T-helper 1 cell treated with Interleukin-12 subunit alpha and Interleukin-12 subunit beta and Interleukin-4 antibody, amounts not matched to agents 30 ng/mL and 1 ng/mL, for 36 hours (primary cell): ENCODE measurements at places on chromosomes 16 and 17. TPM values are rescaled to one million over a fixed set of nuclear protein-coding genes. Genes with fewer than 3 reads are reported as not detected.

Gene NOMO2
- 114 and 126 TPM in 2 replicates for total RNA-seq

Gene PRSS53
- 4.1 and 5.5 TPM in 2 replicates for total RNA-seq

Gene RBFOX1
- not detected in 2 replicates for total RNA-seq

Gene SCARF1
- total RNA-seq: 11.1 and 11.4 TPM in 2 replicates

Gene TEX14
- 0.44 TPM in 2 replicates for total RNA-seq

Gene CD300LB
- total RNA-seq: not detected in 2 replicates

Gene MYCBPAP
- 7.5 and 8.2 TPM in 2 replicates for total RNA-seq

Gene NEURL4
- total RNA-seq: 37.2 and 37.7 TPM in 2 replicates

Gene MYO1C
- total RNA-seq: 43.3 and 44.1 TPM in 2 replicates

Gene MRPS34
- 112 and 118 TPM in 2 replicates for total RNA-seq

Gene SCRN2
- 28.7 and 32.4 TPM in 2 replicates for total RNA-seq

Gene ASGR1
- 1.5 and 2.5 TPM in 2 replicates for total RNA-seq

Gene ABCA10
- total RNA-seq: 0.66 and 1.2 TPM in 2 replicates

Gene CFAP97D1
- total RNA-seq: not detected in 2 replicates

Gene CMTM2
- 3.1 and 3.4 TPM in 2 replicates for total RNA-seq

Gene FBXL16
- 8.0 and 8.2 TPM in 2 replicates for total RNA-seq

Gene XYLT2
- total RNA-seq: 31.1 TPM in 2 replicates

Gene CHTF8
- 119 and 130 TPM in 2 replicates for total RNA-seq

Gene SMIM36
- not detected in 2 replicates for total RNA-seq
